ENCODE measurements at places on chromosomes 2 and 18.

- no peak for DNase-seq
These were observed 74.8 kb upstream of the GLI2 start for GRCh38 chr2:120660771-120661459.

- no peak for DNase-seq
These were observed 1.0 kb upstream of the HOXD12 start for GRCh38 chr2:176098366-176099158.

DNA sequence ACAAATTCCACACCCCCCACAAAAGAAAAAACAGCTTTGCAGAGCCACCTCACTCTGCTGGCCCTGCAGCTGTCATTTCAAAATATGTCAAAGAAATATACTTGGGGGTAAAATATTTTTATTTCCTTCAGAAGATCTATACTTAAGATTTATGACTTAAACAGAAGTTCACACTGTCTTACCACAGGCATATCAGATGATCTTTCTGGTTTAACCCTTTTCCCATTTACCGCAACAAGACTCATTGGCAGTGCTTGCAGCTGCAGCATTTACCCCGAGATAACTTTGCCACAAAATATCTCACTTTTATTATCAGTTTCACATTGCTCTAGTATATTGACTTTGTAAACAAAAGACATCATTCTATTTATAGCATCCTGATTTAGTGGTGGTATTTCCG lies 21.6 kb upstream of the SLC35G4 start:
- DNase-seq, result no peak

DNA sequence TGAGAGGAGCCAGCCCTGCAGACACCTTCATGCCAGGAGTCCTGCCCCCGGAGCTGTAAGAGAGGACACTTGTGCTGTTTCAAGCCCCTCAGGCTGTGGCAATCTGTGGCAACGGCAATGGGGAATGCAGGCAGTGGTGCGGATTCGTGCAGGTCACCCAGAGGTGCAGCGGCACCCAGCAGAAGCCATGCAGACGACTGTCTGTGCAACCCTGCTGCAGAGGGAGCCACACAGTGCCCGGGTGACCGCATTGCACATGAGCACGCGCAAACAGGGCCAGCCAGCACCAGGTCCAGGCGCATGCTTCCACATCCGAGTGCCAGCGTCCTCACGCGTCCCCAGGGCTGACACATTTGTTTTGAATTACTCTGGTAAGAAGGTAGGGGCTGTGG lies 84.8 kb upstream of the GPC1 start:
- no peak for DNase-seq

DNA sequence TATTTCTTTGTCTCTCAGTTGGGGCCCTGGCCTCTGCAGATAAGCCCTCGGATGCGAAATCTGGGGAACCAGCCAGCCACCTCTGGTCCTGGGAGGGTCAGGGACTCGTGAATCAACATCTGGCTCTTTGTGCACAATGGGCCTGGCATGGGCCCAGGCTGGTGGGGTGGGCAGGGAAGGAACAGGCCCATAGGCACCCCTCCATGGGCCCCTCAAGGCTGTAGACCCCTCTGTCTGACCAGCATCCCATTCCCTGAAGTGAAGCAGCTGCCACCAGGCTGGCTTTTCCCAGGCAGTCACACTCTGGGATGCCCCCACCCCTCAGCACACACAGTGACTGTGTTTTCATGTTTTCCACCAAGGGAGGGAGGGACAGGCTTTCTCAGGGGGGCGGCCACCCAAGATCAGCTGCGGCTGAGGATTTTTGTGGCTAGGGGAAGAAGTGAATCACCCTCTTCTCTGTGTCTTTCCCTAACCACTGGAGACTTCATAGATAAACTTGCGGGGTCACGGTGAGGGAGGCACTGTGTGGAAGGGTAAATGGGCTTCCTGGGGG lies 166.0 kb downstream of the AGAP1 start:
- DNase-seq, result no peak

GRCh38 chr18:45197526-45197970 lies 417.7 kb upstream of the SLC14A2 start:
- DNase-seq, result peak; percentile 22

DNA sequence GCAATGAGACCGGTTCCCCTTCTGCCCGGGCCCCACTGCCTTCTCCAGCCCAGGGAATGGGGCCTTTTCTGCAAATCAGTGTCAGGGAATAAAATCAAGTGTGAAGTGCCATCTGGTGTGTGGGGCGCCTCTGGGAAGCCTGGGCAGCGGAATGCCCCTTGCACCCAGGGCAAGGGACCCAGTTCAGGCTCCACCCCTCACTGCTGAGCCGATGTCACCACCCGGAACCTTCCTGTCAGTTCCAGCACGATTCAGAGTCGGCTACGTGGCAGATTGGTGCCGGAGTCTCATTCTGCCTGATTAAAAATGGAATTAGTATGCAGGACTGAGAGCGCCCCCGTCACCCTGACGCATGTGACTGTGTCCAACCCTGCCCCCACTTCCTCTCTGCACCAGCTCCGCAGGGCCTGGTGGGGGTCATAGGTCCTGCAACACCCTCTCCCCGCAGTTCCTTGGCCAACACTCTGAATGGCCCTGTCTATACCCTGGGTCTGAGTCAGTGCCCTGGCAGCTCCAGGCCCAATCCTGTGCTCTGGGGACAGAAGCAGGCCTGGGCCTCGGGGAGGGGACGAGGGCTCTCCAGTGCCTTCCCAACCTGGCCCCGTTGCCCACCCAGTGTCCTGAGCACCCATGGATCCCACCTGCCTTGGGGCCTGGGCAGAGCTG lies 8.2 kb upstream of the ALPI start:
- DNase-seq, result no peak

GRCh38 chr18:11906176-11906575 lies 1.9 kb downstream of the MPPE1 start:
- DNase-seq, result no peak

GRCh38 chr2:232580648-232580981 lies 30.1 kb downstream of the EIF4E2 start:
- no peak for DNase-seq

GRCh38 chr18:42178376-42179080 lies 223.5 kb downstream of the PIK3C3 start:
- DNase-seq, result no peak

GRCh38 chr2:78979380-78980151 lies 45.9 kb upstream of the REG3G start:
- no peak for DNase-seq

DNA sequence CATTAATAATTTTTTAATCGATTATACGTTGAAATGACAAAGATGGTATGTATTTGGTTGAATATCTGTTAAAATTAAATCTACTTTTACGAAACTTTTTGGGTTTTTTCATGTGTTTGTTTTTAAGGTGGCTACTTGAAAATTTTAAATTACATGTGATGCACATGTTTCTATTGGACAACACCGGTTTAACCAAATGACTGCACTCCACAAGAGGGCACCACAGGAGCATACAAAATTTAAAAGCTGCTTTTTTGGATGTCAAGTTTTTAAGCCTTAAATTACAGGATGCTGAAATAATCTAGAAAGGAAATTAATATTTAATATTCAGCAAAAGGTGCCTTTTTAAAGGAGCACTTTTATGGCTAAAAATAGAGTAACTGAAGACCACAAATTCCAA lies 98.7 kb downstream of the ACVR1 start:
- no peak for DNase-seq

GRCh38 chr2:9678544-9678943 lies 47.7 kb upstream of the YWHAQ start:
- no peak for DNase-seq
